ENCODE measurements at places on chromosomes 3 and 15.
A peak's percentile ranks its signal among the peaks of the same experiment; 100 is the strongest.

GRCh38 chr3:101577286-101577685, 3.3 kb downstream of the PCNP start:
- no peak for DNase-seq

DNA sequence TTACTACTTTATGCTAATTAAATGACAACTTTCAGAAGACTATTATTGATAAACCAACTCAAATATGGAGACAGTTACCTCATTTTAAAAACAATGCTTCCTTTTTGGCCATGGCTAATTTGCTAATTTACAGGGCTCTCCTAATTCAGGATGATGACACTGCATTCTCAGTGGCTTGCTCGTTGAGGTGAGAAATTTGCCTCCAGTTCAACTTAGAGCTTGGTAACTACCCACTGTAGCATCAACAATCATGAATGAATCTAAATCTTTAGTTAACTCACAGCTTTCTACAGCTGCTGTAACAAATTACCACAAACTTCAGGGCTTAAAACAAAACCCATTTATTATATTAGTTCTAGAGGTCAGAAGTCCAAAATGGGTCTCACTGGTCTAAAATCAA, 14.0 kb downstream of the PBRM1 start:
- peak; percentile 39 for DNase-seq

- DNase-seq, result no peak
Measured at GRCh38 chr3:194212161-194212844, 76.4 kb downstream of the HES1 start.

DNA sequence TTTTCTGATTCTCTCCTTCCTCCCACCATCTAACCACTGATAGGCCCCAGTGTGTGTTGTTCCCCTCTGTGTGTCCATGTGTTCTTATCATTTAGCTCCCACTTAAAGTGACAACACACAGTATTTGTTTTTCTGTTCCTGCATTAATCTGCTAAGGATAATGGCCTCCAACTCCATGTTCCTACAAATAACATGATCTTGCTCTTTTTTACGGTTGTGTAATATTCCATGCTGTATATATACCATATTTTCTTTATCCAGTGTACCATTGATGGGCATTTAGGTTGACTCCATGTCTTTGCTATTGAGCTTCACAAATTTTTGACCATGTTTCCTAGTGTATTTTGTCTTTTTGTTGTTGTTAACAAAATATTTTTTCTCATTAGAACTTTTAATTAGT, 30.6 kb downstream of the VEPH1 start:
- DNase-seq, result no peak

GRCh38 chr3:144273601-144274000, 302.0 kb downstream of the DIPK2A start:
- peak; percentile 20 for DNase-seq

DNA sequence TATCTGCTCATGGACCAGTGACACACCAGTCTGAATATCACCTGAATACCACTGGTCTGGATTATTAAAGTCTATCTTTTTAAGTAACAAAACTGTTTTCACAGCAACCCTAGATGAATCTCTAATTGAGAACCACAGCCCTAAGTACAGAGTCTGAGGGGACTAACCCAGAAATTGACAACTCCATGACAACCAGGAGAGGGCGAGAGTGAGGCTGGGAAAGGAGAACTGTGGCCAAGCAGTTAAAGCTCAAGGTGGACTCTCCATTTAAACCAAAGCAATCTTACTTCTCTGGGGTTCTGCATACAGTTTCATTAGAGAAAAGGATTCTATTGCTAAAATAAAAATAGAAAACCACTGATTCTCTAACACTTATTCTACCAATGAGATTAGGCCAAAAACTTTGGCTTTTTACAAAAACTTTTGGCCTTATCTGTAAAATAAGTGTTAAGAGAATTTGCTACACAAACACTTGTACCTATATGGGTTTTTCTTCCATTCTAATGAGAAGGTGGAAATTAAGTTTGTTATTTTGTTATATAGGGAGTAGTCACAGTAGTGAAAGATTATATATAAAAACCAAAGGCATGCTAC, 11.4 kb downstream of the NEK10 start:
- peak; percentile 66 for DNase-seq

DNA sequence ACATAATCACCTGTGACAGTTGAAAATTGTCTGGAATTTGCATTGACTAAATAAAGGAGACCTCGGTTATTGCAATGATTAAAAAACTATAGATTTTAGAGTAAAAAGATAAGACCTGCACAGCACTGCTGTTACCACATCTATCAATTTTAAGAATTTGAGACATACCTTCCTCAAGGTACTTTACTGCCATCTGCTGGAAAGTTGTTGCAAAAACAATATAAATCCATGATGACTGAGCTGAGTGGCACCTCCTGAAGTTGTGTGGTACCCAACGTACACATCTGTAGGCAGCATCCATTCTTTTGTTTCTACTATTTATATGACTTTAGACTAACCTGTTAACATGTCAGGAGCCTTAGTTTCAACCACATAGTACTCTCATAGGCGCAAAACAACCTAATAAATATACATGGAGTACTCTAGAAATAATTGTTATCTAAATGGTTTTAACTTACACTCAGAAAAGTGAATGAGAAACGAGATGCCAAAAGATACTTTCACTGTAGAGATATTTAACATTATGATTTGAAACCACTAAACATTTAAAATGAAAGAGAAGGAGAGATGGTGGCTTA, 106.7 kb downstream of the GHSR start:
- peak; percentile 71 for DNase-seq

GRCh38 chr3:149658744-149659497, 1.1 kb upstream of the WWTR1 start:
- DNase-seq, result no peak

GRCh38 chr3:59411186-59411585, 361.4 kb upstream of the CFAP20DC start:
- DNase-seq, result no peak

DNA sequence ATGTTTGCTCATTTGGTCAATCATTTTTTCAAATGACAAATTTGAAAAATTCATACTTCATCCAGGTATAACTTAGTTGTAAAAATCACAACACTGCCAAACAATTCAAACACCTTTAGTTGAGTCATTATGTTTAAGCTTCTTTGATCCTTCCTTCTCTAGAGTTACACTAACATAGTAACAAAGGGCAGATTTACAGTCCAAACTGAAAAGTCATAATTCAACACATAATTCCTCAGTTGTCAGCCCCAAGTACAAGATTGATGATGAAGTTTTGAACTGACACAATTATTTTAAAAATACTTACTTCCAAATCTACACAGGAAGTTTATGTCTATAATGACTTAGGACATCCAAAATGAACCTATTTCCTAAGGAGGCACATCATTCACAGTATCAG, 264.1 kb downstream of the LSAMP start:
- DNase-seq, result no peak

- DNase-seq, result no peak
Measured at GRCh38 chr3:100756441-100756840, 47.1 kb downstream of the TFG start.

- no peak for DNase-seq
Measured at GRCh38 chr3:4821975-4822374, 157.3 kb upstream of the BHLHE40 start.

GRCh38 chr3:139670196-139670595, 7.6 kb downstream of the NMNAT3 start:
- DNase-seq, result no peak

DNA sequence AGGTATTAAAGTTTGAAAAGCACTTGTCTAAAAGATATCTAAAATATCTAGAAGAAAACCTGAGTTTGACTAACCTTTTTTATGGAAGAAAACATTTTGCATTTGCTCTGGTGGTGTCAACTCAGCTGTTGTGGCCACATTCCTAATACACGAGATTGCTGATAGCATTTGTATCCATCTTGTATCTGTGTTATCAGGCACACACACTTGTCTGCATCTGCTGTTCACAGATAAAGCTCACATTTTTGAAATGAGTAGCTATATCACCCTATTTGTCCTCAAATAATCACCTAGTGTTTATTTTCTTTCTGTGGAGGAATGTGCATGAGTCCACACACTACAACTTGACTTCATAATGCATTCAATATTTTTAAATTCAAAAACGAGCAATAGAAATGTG, 632.3 kb upstream of the NR2F2 start:
- no peak for DNase-seq

GRCh38 chr3:17055374-17056276, 170.9 kb downstream of the PLCL2 start:
- DNase-seq, result peak; percentile 76

DNA sequence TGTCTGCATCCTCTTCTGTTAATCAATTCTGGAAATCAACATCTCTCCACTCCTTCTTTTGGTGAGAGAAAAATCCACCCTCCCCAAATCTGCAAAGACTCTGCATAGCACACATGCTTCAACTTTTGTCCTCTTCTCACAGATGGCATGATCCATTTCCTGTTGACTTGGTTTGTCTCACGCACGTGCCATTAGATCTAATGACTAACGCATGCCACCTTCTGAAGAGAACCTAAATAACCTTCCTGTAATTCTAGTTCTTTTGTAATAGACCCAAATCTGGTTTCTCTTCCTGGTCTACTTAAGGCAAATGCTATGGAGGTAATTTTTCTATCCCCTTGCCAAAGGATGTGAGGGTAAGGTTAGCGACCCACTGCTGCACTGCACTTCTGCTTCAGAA, 51.0 kb upstream of the ATOSA start:
- peak; percentile 64 for DNase-seq

GRCh38 chr3:188169830-188170455, 16.0 kb downstream of the LPP start:
- DNase-seq, result no peak

GRCh38 chr3:161576714-161577510, 80.3 kb downstream of the OTOL1 start:
- DNase-seq, result peak; percentile 3

- DNase-seq, result no peak
Measured at GRCh38 chr3:153853163-153853562, 268.0 kb upstream of the ARHGEF26 start.

DNA sequence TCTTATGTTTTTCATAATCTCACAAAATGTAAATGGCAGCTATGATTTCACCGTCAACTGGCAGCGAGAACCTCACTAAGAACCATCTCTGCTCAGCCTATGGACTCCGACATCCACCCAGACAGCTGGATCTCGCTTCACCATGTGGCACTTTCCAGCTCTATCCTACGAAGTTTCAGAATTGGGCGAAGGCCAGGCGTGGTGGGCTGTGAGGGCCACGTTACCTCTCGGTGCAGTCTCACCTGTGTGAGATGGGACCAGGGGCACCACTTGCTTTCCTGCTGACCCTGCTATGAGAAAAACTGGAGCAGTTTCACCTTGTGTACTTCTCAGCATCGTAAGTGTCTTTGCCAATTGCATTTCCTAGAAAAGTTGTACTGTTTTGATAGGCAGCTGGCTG, 32.3 kb downstream of the CHDH start:
- DNase-seq, result no peak

DNA sequence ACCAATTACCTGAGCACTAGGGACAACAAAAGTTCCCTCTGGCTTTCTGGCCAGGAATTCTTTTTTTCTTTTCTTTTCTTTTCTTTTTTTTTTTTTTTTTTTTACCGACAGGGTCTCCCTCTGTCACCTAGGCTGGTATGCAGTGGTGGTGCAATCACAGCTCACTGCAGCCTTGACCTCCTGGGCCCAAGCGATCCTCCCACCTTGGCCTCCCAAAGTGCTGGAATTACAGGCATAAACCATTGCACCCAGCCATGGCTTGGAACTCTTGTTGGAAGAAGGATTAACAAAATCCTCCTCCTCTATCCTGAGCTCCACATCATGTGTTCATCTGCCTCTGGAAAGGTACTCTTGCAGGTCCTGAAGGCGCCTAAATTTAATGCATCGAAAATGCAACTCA, 2.9 kb upstream of the LTF start:
- no peak for DNase-seq

- DNase-seq, result no peak
Measured at GRCh38 chr3:121504618-121505017, 41.2 kb downstream of the POLQ start.

GRCh38 chr3:53780171-53780570, 66.0 kb downstream of the CHDH start:
- DNase-seq, result peak; percentile 70

GRCh38 chr3:115761927-115762305, 138.6 kb downstream of the GAP43 start:
- DNase-seq, result no peak

GRCh38 chr15:71730277-71731144, 79.8 kb upstream of the NR2E3 start:
- peak; percentile 74 for DNase-seq

- peak; percentile 58 for DNase-seq
Measured at GRCh38 chr3:136141891-136142290, 54.2 kb downstream of the MSL2 start.

DNA sequence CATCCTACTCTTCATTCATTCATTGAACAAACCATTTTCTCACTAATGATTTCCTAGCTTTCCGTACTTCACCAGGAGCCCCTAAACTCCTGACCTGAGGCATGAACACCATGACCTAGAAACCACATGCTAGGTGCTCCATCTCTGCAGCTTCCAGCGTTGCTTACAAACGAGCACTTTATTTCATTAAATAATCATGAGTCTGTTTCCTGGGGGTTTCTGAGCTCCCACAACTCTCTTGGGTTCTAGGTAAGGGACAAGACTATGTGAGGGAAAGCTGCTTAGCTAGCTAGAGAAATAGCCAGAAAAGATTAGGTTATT, 1.3 kb downstream of the MAP2K1 start:
- no peak for DNase-seq

Data from GM23248 (cell line).